Fibroblast of lung (primary cell): ENCODE measurements at places on chromosomes 16 and 17.

GRCh38 chr16:24114876-24115275, 141.3 kb upstream of the CACNG3 start:
- DNase-seq: no peak

DNA sequence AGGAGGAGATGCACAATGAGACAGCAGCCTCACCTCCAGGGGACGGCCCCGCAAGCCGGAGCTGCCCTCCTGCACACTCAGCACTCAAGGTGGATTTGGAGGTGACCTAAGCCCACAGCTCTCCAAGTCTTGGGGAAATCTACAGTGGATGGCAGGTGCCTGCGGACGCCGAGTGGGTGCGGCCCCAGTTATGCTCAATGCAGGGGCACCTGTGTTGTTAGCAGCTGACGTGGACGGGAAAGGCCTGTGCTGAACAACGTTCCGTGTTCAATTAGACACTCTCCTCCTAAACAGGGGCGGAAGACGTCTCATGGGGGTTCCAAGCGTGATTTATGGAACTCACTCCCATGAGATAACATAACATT, 22.0 kb upstream of the METRNL start:
- DNase-seq: no peak

DNA sequence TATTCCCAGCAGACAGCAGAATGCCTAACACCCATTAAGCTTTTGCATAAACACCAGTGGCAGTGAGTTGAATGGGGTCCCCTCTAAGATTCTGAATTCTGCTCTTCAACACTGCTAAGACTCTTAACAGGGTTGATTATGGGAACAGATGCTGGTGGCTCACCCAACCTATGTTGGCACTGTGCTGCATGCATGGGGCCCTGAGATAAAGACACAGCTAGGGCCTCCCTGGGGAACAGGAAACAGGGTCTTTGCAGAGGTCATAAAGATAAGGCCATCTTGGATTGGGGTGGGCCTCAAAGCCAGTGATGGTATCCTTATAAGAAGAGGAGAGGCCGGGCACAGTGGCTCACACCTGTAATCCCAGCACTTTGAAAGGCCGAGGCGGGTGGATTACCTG, 190.8 kb downstream of the SLC39A11 start:
- no peak for DNase-seq

GRCh38 chr16:14501331-14502255, 128.5 kb downstream of the PARN start:
- peak; percentile 95 for DNase-seq

- DNase-seq: no peak
These were observed 75.8 kb downstream of the ABCC6 start for GRCh38 chr16:16147316-16147999.

DNA sequence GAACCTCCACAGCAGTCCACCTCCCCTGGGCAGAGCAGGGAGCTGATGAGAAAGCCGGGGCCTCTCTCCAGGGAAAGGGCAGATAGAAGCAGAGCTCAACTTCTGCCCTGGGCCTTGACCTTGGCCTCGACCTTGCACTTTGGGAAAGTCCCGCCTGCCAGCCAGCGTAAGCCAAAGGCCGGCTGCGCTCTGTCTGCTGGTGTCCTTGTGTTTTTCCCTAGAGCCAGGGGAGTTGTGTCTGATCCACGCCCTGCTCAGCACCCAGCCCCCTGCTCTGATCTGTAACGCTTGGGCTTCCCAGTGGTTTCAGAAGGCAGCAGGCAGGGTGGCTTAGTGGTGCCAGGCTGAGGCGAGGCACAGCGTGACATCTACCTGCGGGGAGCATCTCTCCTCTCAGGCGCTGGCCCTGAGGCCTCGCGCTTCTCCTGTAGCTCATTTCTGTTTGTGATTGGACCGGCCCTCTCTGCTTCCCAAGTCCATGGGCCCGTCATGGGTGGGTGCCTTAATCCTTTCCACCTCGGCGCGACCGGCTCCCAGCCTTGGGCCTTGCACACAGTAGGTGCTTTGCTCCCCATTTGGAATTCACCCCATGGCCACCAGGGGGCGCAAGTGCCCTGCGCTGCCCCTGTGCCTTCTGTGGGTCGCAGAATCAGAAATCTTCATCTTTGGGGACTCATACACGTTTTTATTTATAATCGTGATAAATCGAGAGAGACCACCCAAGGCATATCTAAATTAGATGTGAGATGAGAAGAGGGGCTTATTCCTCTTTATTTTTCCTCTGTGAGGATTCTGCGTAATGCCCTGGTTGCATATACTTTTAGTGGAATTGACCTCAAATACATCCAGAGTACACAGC, 24.2 kb downstream of the SGSH start:
- no peak for DNase-seq

GRCh38 chr17:61335105-61335844, 64.4 kb upstream of the TBX2 start:
- peak; percentile 88 for DNase-seq

DNA sequence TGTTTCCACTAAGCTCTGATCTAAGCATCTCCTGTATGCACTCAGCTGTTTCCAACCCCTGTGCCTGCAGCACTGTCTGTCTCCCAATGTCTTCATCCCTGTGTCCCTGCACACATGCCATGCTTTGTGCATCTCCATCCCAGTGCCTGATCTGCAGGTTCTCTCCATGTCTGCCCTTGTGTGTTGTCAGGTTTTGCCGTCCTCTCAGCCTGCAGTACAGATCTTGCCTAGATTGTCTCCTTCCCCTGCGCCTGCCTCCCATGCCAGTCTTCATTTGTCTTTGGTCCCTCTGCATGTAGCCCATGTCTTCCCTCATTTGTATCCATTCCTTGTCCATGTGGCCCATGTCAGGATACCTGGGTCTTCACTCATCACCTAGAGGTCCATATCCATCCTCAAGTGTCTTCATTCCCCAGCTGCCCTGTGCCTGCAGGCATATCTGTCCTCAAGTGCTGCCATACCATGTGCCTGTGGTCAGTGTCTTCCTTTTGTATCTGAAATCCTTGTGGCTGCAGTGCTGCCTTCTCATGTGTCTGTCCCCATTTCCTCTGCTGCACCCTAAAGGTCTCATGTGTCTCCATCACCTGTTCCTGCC, 71.5 kb downstream of the TNFRSF13B start:
- DNase-seq: no peak

DNA sequence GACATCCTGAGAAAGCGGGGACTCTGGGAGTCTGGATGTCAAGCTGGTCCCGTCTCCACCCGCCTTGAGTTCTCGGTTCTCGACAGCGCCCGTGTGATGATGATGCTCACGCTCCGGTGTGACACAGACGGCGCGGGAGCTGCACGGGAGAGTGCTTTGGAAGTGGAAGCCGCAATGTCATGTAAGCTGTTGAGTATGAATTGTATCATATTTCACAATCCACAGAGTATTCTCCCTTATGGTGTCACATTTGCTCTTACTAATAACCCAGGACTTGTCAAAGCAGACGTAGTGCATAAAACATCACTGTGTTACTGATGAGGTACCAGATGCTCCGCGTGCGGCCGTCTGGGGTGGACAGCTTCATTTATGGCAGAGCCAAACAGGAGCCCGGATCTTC, 217.5 kb upstream of the CHMP6 start:
- DNase-seq: peak; percentile 54

DNA sequence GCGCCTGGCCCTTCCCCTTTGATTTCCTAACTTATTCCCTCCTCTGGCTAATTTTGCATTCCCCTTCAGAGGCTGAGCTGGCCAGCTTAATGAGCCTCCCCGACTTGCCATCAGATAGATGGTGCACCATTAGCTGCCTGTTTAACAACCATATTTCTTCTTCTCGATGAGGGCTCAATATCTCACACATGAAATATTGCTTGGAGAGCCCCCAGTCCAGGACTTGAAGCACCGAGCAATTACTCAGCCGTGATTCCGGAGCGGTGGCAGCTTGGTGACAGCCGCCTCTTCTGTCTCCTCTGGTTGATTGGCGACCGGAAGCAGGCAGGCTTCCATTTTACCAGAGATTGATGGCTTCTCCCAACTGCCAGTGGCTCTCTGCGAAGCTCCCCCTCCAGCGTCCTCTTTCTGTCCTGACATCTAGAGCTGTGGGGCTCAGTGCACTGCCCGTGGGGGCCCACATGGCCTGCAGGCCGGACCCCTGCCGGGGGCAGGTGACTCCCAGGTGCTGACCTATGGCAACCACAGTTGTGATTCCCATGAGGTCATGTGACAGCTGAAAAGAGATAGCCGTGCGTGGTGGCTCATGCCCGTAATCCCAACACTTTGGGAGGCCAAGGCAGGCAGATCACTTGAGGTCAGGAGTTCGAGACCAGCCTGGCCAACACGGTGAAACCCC, 133.7 kb upstream of the SEC14L1 start:
- DNase-seq: no peak
